ENCODE measurements at places on chromosomes 5 and 9.

- no peak for DNase-seq
Measured at GRCh38 chr5:77683171-77683732, 44.7 kb upstream of the OTP start.

- no peak for DNase-seq
Measured at GRCh38 chr9:78866207-78867132, 569.5 kb downstream of the PSAT1 start.

- peak; percentile 19 for DNase-seq
Measured at GRCh38 chr5:87400305-87400899, 12.3 kb downstream of the CCNH start.

GRCh38 chr9:11686733-11687132, 1006.5 kb upstream of the TYRP1 start:
- DNase-seq, result no peak

DNA sequence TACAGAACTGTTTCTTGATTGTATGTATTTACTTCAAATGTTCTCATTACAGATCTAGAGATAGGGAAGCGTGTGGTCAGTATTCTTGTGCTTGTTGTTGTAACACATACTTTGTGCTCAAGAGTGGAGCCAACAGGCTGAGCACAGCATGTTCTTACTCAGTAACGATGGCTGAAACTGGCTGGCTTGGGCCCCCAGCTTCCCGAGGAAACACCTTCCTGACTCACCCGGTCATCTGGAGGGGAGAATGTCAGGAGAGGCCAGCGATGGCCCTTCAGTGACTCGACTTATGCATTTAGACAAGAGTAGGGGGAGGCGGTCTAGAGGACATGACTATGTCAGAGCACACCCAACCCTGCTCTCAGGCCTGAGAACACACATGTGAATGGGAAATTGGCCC, 25.6 kb downstream of the ZNF474 start:
- no peak for DNase-seq

GRCh38 chr5:150651924-150652671, 9.0 kb upstream of the MYOZ3 start:
- DNase-seq, result no peak

DNA sequence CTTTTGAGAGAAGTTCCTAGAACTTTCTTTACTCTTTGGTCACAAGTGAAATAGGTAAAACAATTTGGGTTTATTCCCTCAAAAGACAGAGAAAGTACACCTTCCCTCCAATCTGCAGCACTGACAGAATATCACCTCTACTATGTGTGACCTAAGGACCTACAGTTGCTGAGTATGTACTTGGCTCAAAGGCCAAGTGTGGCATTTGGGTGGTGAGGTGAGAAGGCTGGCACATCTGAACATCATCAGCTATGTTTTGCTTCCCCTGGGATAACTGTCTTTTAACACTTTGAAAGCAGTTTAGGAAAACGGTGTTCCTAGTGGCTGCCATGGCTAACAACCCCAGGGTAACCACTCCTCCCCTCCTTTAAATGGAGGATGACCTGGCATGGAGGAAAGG, 17.6 kb downstream of the MIER3 start:
- no peak for DNase-seq

GRCh38 chr5:58648846-58649245, 66.0 kb downstream of the RAB3C start:
- no peak for DNase-seq

GRCh38 chr9:127918183-127919107, 1.6 kb upstream of the ST6GALNAC4 start:
- no peak for DNase-seq

DNA sequence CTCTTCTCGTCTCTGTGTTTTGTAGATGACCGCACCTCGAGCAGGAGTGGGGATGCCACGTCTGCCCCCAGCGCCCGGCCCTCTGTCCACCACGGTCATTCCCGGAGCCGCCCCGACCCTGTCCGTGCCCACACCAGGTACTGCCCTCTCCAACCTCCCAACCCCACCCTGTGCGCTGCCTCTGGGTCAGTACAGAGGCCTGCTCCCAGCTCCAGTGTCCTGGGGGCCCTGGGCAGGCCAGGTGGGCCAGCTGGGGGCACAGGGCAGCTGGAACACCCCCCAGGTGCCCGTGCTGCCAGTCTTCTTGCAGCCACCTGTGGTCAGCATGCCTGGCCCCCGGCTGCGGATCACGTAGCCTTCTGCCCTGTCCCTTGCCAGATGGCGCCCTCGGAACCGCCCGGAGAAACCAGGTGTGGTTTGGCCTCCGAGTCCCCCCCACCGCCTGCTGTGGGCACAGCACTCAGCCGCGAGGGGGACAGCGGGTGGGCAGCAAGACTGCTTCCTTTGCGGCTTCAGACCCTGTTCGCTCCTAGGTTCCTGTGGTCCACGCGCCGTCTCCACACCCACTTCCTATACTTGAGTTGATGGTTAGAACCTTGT, 133.7 kb downstream of the WNK2 start:
- no peak for DNase-seq

GRCh38 chr9:107972346-107972745, 482.8 kb upstream of the KLF4 start:
- no peak for DNase-seq

DNA sequence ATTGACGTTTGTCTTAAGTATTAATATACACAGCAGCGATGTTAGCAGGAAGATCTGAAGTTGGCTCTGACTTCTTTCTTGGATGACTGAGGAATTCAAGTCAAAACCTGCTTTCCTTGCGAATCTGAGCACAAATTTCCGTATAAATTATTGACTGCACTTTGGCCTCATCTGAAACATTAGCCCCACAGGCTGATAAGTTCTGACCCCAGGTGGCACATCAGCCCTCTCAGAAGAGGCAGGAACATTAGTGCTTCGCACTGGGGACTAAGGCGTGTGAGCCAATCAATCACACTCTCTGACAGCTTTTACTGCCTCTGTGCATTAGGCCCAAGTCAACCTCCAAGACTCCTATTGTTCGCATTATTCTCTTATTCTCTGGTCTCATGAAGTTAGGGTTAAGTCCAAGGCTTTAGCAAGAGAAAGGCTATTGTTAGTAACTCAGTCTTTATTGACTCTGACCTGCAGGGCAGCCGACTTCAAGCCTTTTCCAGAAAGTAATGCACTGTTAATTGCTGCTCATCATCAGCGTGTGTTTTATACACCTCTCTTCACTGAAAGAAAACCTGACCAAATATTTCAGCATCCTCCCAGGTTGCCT, 84.2 kb downstream of the ZNF608 start:
- DNase-seq, result no peak

- no peak for DNase-seq
Measured at GRCh38 chr5:40405230-40405629, 274.5 kb upstream of the PTGER4 start.

- no peak for DNase-seq
Measured at GRCh38 chr5:15539951-15540350, 40.0 kb downstream of the FBXL7 start.

- peak; percentile 50 for DNase-seq
Measured at GRCh38 chr9:684054-684890, 157.2 kb upstream of the DMRT1 start.

- peak; percentile 48 for DNase-seq
Measured at GRCh38 chr5:92944903-92945604, 636.0 kb downstream of the NR2F1-AS1 start.

- DNase-seq, result peak; percentile 88
Measured at GRCh38 chr5:132410451-132411303, 41.2 kb downstream of the SLC22A5 start.

DNA sequence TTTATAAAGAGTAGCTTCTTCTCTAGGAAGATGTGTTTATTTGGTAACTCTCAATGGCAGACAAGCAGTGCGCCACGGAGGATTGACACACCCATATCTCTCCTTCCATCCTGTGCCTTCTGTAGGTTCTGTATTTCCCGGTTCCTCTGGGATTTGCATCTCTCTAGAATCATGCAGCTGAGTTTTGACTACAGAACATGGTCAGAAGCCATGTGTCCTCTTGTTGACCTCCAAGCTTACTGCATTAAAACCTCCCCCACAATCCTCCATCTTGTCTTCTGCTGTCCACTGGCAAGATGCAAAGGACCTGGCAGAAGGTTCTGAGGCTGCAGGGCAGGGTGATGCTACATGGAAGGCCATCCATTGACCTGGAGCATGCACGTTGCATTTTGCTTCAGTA, 482.0 kb downstream of the DMRT2 start:
- peak; percentile 56 for DNase-seq

DNA sequence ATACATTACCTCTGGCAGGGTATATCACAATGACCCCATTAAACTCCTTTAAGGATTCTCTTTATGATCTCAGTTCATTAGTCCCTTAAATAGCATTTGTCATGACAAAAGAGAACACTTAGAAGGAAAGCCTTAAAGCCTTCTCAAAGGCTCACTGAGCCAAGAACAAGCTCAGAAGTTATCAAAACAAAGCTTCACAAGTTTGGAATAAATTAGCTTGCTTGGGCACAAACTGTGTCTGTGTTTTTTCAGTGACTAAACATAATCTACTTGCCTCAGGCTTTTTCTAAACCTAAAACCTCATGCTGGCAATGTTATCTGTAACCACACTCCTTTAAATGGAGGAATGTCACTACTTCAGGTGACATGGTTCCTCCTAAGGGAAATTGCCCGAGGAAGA, 1114.9 kb upstream of the C9orf72 start:
- DNase-seq, result peak; percentile 12

DNA sequence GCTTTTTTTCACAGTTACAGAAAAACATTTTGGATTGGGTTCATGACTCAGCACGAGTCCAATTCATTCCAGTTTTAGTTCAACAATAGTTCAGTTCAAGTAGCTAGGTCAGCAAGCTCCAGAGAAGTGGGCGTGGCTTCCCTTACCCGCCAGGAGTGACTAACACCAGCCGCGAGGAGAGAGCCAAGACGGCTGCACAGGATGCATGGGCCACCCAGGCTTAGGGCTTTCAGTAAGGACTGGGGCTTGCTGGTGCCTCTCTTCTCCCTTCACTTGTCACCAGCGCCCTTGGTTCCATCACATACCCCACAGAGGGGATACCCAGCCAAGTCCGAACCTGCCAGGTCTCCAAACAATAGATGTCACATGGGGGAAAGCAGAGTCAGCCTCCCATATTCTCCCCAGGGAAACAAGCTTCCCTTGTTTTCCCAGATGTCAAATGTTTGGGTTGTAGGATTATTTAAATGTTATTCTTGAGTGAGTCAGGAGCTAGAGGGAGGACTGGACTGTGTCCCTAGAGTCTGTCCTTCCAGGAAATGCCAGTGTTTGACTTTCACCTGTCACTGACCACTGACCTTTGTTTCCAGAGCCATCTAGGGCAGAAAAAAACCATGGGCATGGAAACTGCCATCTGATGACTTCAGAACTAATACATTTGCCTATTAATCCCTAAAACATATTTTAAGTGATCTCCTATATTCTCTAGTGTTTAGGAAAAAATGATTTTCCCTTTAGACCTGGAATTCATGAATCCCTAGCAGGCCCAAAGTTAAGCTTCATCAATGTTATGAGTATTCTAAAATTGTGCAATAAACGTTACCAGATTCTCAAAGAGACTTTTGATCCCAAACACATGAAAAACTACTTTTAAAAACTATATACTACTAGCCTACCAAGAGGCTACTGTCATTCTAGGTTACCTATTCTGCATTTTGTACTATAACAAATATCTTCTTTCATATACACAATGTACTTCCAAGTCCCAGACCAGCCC, 51.9 kb downstream of the NIPAL4 start:
- peak; percentile 81 for DNase-seq

GRCh38 chr9:136141682-136142413, 23.2 kb upstream of the TMEM250 start:
- DNase-seq, result no peak

DNA sequence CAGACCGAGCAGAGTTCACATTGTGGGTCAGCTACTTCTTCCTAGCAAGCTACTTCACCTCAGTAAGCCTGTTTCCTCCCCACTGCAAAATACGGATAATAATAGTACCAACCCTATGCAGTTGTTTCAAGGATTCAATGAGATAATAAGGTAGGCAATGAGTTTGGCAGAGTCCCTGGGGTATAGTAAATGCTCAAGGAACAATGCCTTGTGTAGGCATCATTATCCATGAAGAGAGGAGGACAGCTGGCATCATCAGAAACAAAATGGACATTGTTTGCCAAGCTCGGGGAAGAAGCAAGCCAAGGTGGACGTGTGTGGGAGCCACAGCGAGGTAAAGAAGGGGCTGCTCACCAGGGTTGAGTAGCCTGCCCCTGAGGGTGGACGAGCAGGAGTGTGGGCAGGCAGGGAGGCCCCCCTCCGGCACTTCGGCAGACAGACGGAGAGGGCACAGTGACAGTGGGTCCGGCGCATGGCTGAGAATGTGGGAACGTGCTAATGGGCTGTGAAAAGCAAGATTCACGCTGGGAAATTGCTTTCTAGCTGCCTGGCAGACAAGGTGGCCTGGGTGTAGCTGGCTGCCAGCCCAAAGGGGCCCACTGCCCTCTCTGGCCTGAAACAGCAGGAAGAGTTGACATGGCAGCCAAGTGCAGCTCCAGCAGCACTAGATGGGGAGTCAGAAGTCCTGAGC, 10.1 kb downstream of the CAMK2A start:
- DNase-seq, result peak; percentile 70

DNA sequence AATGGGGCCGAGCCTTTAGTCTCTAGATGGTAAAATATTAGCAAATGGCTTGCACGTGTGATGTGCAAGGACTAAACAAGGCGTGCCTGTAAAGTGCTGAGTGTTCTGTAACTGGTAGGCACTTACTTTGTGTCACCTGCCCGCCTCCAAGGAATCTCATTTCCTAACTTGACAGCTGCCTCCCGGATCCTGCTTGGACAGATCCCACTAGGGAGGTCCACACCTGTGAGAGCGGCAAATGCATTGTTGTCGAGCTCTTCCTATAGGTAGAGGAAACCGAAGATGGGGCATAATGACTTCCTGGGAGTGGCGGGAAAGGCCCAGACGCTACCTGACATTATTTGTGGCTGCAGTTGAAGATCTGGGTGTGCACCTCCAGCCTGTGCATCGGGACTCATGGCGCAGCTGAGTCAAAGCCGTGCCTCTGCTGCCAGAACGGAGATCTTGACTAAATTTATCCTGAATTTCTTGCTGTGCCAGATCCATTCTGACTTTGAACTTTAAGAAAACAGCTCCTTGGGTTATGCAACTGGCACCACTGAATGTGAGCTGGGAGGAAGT, 79.8 kb downstream of the TENT4A start:
- no peak for DNase-seq

DNA sequence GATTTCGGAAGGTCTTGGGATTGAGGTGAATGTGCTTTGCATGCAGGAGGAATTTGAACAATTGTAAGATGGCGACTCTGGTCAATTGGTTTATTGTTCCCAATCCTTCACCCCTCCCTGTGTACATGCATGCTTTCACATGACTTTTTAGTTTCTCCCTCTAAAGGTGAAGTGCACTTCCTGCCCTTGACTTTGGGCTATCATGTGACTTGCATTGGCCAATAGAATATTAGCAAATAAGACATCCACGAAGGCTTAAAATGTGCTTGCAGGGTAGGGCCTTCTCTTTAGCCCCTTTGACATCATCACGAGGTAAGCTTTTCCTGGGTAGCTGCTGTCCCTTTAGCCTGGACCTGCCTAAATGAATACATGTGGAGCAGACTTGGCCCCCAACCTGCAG, 8.1 kb upstream of the ZBTB43 start:
- no peak for DNase-seq

DNA sequence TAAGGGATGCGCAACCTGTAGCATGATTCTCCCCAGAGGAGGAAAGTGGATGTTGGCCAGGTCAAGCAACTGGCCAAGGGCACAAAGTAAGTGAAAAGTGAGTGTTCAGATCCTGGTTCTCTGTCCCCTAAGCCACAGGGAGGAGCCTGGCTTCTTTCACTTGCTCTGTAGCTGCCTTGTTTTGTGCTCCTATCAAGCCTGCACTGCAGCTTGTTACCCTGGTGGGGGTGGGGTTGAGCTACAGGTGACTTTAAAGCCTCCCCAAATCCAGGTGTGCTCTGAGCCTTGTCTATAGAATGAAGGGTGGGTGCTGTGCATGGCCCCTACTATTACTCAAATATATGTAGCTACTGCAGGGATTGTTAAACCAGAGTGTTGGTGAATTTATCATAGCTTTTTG, 32.9 kb downstream of the RALGPS1 start:
- peak; percentile 23 for DNase-seq

Measured in tongue (tissue), 3 donors.